ENCODE measurements at places on chromosomes 3 and 15. TPM values are rescaled to one million over a fixed set of nuclear protein-coding genes. Genes with fewer than 3 reads are reported as not detected.

The DAG1 gene
- total RNA-seq, result 56.4 TPM

DNA sequence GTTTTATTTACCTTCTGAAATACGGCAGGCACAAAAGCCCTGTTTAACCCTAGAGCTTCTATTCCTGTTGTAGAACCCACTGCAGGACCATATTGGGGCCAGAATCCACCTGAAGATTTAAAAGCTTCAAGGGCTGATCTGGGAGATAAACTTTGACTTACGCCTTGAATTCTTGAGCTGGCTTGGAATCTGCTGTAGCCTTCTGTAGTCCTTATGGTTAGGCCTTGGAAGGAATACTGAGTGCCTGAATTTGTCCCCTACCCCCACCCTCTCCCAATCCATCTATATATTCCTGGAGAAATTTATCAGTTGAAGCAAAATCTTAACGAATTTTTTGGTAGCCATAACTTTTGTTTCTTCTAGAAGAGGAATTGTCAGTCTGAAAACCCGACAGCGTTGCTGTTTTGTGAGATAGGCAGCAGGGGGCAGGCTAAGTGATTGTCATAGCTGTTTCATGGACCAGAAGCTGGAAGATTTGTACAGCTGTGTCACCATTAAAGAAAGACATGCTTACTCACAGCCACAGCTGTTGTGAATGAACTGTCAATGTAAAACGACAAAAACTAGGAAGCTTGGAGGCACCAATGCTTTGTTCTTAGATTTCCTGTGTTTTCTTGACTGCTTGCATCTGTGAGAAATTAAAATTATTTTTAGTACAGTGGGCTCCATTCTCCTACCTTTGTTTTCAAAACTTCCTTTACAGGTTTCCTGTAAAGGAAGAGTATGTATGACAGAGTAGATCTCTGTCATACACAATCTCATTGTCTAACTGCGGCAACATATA, 12.8 kb downstream of the LXN start:
- DNase-seq, result peak; percentile 56

- no peak for DNase-seq
Measured at GRCh38 chr3:78139166-78139565, 1099.3 kb downstream of the ROBO2 start.

DNA sequence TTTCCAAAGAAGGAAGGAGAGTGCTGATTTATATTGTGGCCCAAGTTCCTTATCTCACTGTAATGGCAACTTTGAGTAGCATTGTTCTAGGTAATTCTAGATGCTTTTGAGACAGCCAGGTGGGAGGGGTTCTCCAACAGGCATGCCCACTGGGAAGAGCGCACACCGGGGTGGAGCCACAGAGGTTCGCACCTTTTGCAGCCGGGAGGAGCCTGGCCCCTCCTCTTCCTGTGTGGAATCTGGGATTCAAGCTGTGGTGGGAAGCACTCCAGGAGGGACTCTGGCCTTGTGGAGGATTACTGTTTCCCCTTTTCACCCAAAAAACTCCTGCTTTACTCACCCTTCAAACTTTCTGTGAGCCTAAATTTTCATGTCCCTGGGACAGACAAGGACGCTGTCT, 53.1 kb downstream of the CFAP20DC start:
- no peak for DNase-seq

GRCh38 chr15:69324565-69324964, 25.9 kb downstream of the PAQR5 start:
- no peak for DNase-seq

The MYZAP gene
- 0.65 TPM for total RNA-seq

GRCh38 chr3:31929826-31930502, 51.1 kb downstream of the OSBPL10 start:
- DNase-seq, result no peak

DNA sequence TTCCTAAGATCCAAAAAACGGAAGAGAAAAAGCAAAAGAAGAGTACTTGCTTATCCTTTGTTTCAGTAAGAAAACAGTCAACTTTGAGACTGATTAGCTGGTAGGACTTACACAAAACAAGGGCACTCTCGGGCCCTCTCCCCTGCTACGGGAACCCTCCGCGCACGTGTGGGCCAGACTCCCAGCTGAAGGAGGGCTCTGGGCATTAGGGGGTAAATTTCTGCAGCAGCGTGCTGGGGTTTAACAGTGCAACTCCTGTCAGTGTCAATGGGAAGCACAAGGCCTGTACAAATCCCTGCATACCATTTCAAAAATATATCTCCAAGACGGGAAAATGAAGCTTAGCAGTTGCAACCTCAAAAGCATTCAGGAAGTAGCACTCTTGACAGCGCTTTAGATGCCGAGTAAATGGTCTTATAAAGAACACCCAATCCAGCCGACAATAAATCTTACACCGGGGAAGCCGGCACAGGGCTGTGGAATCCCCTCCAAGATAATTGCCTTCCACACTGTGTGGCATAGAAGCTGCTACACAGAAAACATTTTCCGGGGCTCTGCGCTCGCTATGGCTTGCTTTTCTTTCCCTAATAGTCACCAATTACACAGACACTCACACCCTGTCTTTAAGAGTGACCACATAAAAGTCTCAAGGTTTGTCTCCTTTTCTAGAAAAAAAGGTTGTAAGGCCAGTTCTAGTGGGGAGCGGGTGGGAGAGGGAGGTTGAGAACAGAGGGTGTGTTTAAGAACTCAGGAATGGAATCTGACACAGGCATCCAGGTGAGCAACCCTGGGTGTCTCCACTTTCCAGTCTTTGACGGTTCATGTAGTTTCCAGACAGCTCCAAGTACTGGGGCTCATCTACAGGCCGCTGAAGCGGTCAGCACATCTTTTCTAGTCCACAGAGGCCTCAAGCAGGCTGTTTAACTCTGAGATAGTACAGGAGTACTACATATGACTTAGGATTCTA, 512.7 kb downstream of the FOXP1 start:
- DNase-seq, result no peak
